ENCODE measurements at places on chromosomes 7 and 10.

- no peak for DNase-seq
Observed at GRCh38 chr10:7351894-7352293, 58.9 kb downstream of the SFMBT2 start.

GRCh38 chr10:110827410-110827809 is 44.3 kb upstream of the PDCD4 start:
- DNase-seq, result no peak

- no peak for DNase-seq
Observed at GRCh38 chr10:82308641-82309040, 433.6 kb downstream of the NRG3 start.

DNA sequence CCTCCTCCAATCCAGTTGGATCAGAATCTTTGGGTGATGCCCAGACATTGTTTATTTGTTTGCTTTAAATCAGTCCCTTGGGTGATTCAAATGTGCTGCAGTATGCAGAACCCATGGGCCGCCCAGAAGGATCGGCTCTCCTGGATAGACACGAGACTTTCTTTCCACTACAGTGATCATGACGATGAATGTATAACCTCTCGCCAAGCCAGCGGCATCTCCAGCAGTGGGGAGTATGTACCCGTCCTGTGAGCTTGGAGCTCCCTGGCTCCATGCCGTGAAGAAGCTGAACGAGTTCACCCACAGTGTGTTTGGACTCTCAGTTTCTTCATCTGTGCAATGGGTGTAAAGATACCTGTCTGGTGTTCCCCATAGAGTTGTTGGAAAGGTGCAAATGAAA is 162.3 kb downstream of the CAMK1D start:
- DNase-seq, result no peak

GRCh38 chr10:106863549-106863948 is 301.0 kb downstream of the SORCS1 start:
- no peak for DNase-seq

GRCh38 chr10:3951993-3952392 is 167.0 kb upstream of the KLF6 start:
- no peak for DNase-seq

DNA sequence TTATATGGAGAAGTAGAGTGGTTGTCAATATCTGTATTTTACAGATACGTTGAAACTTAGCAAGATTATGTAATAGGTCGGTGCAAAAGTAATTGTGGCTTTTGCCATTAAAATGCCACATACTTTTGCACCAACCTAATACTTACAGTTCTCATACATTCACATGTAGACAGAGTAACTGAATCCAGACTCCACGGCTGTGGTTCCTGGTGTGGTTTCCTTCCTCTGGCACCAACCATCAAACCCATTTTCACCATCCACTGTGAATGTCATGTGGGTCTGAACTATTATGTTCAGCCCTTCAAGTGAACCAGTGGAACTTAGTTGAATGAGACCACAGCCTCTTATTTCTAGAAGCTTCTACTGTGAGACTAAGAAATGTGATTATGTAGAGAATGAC is 31.5 kb upstream of the SLIT1 start:
- no peak for DNase-seq

DNA sequence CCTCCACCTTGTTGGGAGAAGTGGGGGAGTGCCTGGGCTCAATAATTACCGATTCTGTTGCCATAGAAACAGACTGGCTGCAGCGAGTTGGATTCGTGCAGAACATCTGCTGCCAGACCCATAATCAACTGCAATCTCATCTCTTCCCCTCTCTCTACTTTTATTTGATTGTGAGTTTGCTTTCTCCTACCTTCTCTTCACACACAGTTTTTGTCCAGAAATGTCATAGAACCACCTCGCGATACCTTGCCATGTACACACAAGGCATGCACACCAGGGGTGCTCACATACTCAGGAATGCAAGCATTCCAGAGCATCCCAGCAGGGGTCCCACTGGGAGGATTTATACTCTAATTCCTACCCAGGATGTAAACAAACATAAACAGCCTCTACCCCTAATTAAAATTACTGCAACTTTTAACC is 262.2 kb upstream of the AOAH start:
- no peak for DNase-seq

- DNase-seq, result no peak
Observed at GRCh38 chr7:20952916-20953315, 166.2 kb upstream of the SP8 start.

- no peak for DNase-seq
Observed at GRCh38 chr7:30726296-30727006, 25.5 kb upstream of the INMT start.

- DNase-seq, result no peak
Observed at GRCh38 chr7:27840313-27840712, 100.4 kb downstream of the TAX1BP1 start.

- no peak for DNase-seq
Observed at GRCh38 chr10:77939561-77940001, 13.0 kb upstream of the DLG5 start.

DNA sequence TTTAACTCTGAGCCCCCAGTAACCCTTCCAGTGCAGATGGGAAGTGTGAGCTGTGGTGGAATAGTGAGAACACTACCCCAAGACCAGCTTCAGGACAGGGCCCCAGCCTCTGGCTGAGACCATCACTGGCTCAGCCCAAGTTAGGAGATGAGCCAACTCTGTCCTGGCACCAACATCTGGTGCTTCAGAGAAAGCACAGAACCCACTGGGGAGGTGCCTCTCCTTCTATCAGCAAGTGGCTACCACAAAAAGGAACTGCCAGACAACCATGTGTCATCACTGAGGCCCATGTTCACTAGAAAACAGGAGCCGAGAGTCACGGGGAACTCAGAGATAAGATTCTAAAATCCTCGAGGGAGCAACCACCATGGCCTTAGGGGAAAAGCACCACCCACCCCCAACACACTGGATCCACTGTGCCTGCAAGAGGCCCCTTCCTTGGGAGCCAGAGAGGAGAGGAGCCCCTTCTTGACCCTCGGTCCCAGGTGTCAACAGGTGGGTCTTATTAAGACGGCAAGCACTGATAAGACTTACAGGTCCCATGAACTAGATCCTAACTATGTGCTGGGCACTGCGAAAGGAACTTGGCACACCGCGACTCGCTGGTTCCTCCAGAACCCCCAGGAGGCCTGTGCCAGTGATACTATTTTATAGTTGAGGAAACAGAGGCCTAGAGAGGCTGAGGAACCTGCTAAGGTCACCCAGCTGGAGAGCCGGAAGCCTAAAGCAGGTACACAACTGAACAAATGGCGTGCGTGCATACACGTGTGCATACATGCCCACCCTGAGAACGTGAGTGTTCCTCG is 102.7 kb downstream of the FAM53B start:
- DNase-seq, result no peak

GRCh38 chr7:115812794-115813193 is 217.8 kb downstream of the TFEC start:
- no peak for DNase-seq

GRCh38 chr7:11404355-11404754 is 427.6 kb downstream of the THSD7A start:
- DNase-seq, result no peak

Data from stimulated activated CD8-positive, alpha-beta memory T cell treated with anti-CD3 and anti-CD28 coated beads, Interleukin-4, amount 100 ng/mL, for 24 hours (primary cell).